Brain pericyte (primary cell): ENCODE measurements at places on chromosomes 2 and 18.

DNA sequence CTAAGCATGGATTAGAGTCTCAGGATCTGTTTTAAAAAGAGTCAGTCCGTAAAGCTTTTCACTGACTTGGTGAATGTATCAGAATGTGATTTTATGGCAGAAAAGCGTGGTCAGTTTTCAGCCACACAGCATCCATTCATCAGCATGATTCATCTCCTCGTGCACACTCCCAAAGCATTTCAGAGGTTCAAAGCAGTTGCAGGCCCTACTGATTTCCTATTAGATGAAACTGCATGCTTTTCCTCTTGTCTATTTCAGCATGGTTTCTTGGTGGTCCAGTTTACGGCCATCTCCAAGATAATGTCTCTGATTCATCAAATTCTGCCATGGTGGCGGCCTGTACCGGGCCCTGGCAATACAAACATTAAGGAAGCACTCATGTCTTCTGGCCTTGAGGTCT, 4.8 kb upstream of the PARD6G start:
- no peak for DNase-seq

- DNase-seq = no peak
These were observed 758 bp downstream of the CFAP221 start for GRCh38 chr2:119544939-119545475.

DNA sequence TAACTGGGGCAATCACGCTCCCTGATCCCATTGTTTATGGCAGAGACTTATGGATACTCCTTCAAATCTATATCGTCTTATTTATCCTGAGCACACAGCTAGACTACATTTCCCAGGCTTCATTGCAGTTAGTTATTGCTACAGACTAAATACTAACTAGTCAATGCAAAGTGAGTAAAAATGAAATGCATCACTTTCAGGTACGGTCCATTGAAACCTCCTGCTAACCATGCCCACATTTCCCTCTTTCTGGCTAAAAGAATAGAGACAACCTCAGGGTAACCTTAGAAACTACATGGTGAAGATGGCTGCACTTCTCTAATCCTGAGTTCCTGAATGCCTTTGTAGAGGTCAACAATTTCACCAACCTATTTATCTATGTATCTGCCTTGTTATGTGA, 437.4 kb downstream of the EPHA4 start:
- DNase-seq = no peak

DNA sequence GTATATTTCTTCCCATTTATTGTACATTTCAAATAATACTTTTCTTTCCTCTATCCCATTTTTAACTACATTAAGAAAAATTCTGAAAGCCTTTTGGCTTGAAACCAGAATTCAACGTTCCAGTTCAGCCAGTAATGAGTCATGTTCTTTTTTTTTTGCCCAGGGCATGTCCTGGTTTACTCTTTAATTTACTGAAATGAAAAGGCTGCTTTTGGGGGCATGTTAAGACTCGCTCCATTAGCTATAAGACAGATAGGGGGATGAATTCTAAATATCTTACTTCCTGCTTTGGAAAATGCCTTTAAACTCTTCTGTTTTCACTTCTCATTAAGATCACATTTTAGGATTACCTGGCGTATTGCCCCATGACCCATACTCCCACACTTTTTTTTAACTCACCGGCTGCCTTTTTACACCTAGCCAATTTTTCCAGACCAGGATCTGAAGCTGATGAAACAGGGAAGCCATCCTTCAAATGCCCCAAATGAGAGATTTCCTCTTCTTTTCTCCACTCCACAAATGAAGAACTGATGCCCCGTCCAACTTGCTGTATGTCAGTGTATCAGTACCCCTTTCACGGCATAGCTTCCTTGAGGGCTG, 585 bp downstream of the ABCA12 start:
- DNase-seq = no peak

- no peak for DNase-seq
These were observed 29.3 kb downstream of the RDH14 start for GRCh38 chr2:18531194-18531593.

- DNase-seq = no peak
These were observed 1375.4 kb upstream of the CELF4 start for GRCh38 chr18:38940863-38941531.

DNA sequence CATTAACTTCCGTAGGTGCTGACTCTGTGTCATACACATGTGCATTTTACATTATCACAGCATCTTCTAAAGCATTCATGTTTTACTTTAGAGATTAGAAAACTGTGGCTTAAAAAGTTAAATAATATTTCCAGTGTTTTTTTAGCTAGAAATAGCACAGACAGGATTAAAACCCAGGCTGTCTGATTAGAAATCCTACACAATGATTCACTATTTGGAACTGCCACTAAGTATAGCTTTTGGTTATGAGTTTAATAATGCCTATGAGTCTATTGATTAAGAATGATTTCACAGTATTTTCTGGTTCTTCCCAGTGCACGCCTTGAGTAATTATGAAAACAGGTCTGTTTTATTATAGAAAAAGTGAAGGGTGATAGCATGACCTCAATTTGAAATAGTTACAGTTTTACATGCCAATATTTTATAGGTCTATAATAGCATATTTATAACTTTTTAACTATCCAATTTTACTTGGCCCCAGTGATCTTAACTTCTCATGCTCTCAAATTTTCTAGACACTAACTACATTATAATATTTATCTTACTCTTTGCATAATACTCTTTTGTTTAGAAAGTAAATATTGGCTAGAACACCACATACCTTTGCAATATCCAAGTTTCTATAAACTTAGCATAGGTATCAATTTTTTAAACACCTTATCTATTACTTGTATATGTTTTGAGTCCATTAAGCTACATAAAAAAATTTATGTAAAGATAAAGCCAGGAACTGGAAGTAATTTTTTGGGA, 313.2 kb downstream of the RND3 start:
- no peak for DNase-seq

GRCh38 chr2:238174291-238174690, 15.5 kb downstream of the ERFE start:
- no peak for DNase-seq
